ENCODE measurements at places on chromosomes 11 and 22. TPM values are rescaled to one million over a fixed set of nuclear protein-coding genes. Genes with fewer than 3 reads are reported as not detected.

DNA sequence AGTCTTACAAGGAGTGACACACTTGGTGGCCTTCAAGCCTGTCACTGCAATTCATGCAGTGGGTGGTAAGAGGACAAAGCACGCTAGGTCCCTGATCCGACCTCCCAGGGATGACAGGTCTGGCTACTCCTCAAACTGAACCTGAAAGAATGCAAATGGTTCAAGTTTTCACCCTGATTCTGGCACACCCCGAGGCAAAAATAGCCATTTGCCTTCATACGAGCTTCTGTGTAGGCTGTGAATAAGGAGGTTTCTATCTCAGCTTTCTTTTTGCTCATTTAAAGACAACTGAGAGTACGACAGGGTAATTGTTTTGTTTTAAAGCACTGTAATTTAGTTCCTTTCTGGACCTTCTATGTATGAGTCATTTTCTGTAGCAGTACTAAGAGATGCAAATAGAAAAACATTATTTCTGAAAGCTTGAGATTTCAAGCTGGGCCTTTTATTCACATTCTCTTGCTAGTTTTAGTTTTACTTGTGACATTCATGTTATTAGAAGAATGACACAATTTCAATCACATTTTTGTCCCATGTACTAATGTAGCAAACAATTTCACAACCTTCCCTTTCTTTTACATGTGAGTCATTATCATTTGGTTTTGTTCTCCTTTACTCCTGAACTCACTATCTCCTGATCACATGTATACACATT is 56.6 kb upstream of the FDX1 start:
- DNase-seq: peak; percentile 47

GRCh38 chr11:10162222-10162621 is 131.8 kb downstream of the SBF2 start:
- DNase-seq: no peak

DNA sequence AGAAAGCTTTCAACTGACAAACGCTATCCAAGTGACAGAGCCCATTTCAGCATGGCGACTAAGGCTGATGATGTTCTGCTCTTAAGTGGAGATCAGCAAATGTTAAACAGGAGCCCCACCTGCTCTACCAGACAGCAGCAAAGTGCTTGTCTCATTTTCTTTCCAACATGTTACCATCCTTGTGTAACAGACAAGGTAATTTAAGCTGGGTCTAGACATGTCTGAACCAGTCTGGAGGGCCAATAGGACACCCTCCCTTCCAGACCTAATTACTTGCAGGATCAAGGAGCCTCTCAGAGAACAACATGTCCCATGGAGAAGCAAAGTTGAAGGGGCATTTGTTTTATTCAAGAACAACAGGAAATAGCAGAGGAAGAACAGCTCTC is 3.9 kb upstream of the LMO2 start:
- DNase-seq: no peak

DNA sequence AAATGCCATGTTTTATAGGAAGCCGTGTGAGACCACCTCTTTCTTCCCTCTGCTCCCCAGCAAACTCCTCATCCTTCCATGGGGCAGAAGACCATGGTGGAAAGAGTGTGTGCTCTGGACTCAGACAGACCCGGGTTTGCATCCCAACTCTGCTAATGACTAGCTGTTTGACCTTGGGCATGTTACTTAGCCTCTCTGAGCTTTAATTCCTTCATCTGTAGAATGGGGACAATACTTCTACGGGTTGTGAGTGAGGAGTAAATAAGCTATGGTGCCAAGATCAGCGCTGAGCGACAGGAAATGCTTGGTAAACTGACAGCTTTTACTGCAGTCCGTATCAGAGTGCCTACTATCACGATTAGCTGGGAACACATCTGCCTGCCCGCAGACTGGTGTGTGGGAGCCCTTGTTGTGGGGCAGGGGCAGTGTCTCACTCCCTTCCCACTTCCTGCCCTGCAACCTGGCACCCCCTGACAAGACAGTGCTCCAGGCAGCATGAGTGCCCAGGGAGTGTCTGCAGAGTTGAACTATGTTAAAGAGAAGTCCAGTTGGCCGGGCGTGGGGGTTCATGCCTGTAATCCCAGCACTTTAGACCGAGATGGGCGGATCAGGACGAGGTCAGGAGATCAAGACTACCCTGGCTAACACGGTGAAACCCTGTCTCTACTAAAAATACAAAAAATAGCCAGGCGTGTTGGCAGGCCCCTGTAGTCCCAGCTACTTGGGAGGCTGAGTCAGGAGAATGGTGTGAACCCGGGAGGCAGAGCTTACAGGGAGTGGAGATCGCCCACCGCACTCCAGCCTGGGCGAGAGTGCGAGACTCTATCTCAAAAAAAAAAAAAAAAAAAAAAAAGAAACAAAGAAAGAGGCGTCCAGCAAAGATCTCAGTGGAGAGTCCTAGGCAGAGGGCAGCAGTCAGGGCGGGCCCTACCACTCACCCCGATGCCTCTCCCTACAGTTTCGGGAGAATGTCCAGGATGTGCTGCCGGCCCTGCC is 2.2 kb downstream of the SEC14L2 start:
- no peak for DNase-seq

GRCh38 chr22:50208939-50209892 is 8.4 kb downstream of the SELENOO start:
- no peak for DNase-seq

GRCh38 chr11:107276077-107276476 is 181.5 kb downstream of the CWF19L2 start:
- DNase-seq: peak; percentile 64

DNA sequence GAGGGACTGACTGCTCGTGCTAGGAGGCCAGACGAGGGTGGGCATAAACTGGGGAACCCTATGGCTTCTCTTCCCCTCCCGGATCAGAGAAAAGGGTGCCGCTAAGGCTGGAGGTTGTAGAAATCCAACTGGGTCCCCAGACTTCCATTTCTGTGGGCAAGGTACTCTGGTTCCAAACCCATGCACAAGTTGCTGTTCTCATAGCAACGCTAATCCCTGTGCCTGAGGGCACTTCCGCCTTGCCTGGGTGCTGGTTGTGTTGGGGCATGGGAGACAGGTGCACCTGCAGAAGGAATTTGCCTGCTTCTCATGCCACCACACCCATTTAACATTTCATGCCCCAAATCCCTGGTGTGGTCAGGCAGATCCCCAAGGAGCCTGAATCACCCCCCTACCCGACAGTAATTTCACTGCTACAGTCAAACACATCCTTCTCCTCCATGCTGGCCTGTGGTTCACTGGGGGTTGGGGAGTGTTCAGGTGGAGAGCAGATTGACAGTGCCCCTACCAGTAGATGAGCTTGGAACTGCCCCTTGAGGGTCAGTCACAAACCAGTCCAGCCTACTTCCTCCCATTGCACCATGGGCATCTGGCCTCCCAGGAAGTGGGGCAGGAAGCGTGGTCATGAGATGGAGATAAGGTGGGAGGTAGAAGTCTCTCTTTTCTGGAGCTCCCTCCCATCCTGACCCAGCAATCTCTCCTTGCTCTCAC is 1.2 kb downstream of the C2CD2L start:
- peak; percentile 57 for DNase-seq

DNA sequence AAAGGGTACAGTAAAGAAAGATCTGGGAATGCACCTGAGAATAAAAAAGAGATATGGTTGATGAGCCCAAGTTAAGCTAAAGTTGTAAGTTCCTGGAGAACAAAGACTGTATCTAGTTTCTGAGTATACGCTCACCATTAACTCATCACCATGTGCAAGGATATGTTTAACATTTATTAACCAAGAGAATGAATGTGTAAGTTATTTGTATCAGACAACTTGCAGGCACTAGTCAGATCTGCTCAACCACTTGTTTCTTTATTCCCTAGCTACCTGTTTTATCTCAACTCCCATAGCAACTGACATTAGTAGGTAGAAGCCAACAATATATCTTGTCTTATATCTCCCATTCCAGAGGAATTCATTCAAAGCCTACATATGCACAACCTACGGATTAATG is 74.9 kb upstream of the KCNA4 start:
- no peak for DNase-seq

DNA sequence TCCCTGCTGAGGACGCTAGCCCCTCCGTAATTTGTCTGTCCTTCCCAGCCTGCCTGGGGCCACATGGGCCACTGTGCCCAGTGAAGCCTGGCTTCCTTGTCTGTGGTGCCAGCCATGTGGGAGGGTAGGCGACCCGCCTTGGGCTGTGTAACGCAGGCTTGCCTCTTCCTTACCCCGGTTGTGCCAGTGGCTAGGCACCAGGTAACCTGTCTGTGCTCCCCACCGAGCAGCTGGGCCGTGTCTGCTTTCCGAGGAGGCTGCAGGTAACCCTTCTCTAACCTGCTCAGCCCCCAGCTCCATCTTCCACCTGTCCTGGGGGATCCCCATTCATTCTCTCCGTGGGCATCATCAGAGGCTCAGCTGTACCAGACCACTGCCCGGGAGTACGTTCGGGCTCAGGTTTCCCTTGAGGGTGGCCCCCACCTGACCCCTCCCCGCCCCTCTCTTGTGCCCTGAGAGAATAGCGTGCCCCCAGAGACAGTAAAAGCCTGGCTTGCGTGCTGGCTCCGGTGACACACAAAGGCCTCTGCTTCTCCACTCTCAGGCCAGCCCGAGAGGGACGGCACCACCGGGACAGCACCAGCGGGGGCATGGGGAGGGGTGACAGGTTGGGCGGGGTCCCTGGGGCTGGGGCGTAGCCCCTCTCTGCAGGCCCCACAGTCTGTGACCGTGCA is 79.1 kb downstream of the CDKN1C start:
- DNase-seq: no peak

DNA sequence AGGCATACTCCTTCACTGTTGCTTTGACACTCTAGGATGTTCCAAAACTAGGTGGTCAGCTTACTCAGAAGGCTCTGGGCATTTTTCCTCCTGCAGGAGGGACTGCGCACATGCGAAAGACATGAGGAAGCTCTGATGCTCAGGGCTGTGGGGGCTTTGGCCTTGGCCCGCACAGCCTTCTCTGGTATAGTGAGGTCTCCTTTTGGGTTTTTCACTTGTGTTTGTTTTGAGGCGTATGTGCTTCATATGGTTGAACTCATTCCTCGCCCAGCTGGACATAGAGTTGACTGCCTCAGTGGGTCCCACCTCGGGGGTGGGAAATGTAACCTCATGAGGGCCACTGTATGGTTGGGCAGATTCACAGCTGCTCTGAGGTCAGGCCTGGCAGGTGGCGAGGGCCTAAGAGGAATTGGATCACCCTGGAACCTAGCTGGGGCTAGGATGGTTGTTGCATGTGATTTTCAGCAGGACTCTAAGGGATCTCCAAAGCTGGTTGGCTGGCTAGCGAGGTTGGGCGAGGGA is 63.7 kb downstream of the PTPRJ start:
- DNase-seq: no peak

DNA sequence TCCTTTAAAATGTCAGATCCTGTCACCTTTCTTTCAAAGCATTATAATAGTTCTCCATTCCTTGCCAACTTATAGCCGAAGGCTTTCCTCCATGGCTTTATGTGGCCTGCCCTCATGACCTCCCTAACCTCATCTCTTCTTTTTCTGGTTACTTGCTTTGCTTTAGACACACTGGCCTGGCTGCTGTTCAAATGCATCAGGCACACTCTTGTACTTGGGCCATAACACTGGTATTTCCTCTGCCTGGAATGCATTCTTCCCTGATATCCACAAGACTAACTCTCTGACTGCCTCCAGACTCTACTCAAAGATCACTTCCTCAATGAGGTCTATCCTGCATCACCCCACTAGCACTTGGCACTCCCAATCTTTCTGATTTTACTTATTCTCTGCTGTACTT is 710.3 kb downstream of the KCNA4 start:
- DNase-seq: peak; percentile 92

DNA sequence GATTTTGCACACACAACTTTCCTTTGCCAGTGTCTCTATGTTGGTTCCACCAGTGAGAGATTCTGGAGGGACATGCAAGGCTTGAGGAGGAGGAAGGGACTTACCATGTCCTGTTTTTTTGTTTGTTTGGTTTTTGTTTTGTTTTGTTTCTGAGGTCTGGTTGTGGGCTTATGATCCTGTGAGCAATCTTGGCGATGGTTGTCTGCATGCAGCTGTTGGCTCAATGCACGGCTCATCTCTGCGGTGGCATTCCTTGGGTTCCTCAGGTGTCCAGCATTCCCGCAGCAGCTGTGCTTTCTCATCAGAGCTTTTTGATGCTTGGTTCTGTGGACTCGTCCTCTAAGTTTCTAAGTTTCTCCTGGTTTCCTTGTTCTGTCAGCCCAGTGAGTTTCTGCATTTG is 4.8 kb upstream of the NNMT start:
- peak; percentile 100 for DNase-seq

DNA sequence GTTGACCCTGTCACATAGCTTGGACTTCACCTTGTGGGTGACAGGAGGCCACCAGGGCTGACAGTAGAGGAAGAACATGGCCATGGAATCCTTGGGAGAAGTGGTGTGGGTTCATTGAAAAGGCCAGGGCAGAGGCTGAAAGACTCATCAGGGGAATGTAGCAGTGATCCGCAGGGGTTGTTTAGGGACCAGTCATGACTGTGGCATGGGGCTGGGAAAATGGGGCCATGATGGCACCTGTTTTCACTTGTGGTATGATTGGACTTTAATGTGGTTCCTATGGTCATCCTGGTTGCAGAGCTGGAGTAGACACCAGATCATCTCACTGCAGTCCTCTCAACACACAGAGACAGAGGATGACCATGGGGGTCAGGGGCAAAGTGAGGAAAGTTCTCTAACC is 66.7 kb upstream of the MYEOV start:
- DNase-seq: no peak

- no peak for DNase-seq
Observed at GRCh38 chr11:108278954-108279353, 56.1 kb downstream of the ATM start.

OR8A1 gene
- total RNA-seq: not detected

RIN1 gene
- total RNA-seq: 82.1 TPM

IGLL1 gene
- total RNA-seq: not detected

MPZL3 gene
- not detected for total RNA-seq

SYT12 gene
- total RNA-seq: not detected

FAM180B gene
- total RNA-seq: not detected

FOSL1 gene
- total RNA-seq: 257 TPM

CCDC81 gene
- not detected for total RNA-seq

PATE4 gene
- total RNA-seq: not detected

EXT2 gene
- total RNA-seq: 82.3 TPM

PRR33 gene
- total RNA-seq: not detected

THY1 gene
- total RNA-seq: 333 TPM

JAML gene
- not detected for total RNA-seq

Data from LHCN-M2 (cell line).